Stimulated activated naive CD8-positive, alpha-beta T cell treated with anti-CD3 and anti-CD28 coated beads, Interleukin-15, amount 100 ng/mL, for 72 hours (primary cell): ENCODE measurements at places on chromosomes 5 and 9.

DNA sequence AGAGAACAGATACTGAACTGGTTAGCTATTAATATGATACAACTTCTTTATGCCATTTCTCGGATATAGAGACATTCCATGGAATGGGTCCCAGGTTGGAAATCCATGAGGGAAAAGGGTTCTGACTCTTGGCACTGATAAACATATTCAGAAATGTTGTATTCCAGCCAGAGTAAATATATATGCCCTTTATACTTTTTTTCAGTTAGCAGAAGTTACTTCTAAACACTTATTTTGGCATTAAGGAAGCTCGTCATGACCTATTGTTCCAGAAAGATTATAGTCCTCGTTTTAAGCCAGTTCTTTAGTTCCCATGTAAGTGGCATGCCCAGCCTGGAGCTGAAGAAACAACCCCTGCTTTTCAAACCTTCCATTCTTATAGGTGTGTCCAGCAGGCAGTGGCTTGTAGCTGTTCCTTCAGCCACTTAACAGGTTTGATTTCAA, 181.6 kb downstream of the CD180 start:
- no peak for DNase-seq

DNA sequence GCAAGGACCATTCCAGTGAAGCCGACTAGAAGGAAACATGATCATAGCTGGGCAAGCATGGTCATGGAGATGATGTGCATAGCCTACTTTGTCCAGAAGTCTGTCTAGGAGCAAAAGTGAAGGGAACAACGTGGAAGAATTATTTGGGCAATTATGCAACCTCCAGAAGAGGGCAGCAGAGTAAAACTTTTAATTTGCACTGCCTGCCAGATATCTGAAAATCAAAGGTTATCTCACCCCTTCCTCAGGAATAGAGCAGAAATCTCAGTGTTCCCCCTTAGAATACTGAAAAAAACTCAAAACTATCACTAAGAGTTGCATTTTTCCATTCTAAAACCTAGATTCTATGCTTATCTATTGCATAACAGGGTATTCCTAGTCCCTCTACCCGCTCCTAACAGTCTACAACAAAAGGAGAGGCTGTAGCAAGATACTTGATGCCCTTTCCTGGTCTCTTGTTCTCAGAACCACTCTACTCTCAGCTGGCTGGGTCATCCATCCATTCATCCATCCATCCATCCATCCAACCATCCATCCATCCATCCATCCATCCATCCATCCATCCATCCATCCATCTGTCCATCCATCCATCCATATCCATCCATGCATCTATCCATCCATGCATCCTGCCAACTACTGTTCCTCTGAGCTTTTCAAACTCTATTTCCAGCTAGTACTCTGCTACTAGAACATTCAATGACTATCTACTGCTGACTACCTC, 8.4 kb upstream of the SETD9 start:
- DNase-seq = peak; percentile 17

- no peak for DNase-seq
These were observed 33.0 kb upstream of the MAP1B start for GRCh38 chr5:72074251-72074650.

- no peak for DNase-seq
These were observed 44.1 kb upstream of the VDAC1 start for GRCh38 chr5:134048864-134049263.

- no peak for DNase-seq
These were observed 24.1 kb downstream of the SARDH start for GRCh38 chr9:133713960-133714495.

DNA sequence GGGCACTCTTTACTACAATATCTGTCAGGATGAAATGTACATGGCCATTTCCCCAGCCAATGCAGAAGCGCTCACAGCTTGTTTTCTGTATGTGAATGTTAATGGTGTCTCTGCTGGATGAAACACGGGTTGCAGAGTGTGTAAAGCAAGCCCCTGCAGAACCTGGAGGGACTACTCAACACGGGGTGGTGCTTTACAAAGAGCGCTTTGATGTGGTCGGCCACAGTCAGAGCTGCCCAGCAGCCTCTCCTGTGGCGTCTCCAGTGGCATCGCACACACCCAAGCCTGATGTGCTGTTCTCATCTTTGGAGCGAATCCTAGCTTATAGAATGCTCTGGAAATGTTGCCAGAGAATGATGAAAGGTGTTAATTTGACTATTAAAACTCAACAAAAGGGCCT, 162.7 kb upstream of the NFIL3 start:
- no peak for DNase-seq

DNA sequence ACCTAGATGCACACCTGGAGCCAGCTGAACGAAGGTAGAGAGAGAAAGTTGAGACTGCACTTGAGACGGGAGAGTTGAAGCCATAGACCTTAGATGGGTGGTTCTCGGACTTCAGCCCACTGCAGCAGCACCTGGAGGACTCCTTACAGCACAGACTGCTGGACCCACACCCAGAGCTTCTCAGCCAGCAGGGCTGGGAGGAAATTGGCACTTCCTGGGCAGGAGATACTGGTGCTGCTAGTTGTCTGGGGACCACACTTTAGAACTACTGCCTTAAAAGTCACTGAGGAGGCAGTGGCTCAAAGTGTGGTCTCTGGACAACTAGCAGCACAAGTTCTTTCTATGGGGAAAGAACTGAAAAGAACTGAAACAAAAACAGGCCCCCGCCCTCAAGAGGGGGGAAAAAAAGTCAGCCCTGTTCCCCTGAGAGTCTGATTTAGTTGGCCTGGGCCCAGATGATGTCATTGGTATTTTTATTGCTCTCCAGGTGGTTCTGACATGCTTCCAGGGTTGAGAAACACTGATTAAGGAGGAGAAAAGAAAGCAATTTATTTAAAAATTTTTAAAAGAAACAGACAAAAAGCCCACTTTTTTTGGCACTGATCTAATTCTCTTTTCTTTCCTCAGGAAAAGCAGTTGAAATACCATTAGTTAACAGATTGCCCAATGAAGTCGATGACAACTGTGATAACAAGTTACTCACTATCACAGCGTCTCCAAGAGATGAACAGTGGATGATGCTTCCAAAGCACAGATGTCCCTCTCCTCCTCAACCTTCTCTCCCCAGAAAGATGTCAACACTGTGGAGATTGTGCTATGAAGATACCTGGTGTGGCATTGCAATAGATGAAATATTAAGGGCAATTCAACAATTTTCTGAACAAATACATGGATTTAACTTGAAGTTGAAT, 73.6 kb upstream of the ADAMTS16 start:
- no peak for DNase-seq

DNA sequence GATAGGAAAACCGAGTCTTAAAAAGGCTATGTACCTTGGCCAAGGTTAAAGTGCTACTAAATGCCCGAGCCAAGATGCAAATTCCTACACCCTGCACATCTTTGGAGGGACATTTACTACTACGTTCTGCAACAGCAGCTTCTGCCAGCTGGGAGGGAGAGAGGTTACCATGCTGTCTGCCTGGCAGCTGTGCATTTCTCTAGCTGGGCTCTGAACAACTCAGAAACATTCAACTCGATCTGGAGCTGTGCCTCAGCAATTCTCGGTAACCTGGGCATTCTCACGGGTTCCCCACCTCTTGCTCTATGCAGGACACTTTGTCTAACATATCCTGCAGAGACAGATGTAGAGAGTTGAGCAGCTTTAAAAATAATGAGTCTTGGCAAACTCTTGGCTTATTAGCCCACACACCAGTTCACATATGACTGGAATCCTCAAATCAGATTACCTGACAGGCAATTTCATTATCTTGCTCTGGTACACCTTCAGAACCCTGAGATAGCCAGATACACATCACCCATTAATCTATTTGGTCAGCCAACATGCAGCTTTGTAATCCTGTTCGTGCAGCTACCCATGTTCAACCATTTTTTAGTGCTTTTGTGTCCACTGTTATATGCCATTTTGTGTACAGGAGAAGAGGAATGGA, 115.8 kb downstream of the EFNA5 start:
- no peak for DNase-seq

DNA sequence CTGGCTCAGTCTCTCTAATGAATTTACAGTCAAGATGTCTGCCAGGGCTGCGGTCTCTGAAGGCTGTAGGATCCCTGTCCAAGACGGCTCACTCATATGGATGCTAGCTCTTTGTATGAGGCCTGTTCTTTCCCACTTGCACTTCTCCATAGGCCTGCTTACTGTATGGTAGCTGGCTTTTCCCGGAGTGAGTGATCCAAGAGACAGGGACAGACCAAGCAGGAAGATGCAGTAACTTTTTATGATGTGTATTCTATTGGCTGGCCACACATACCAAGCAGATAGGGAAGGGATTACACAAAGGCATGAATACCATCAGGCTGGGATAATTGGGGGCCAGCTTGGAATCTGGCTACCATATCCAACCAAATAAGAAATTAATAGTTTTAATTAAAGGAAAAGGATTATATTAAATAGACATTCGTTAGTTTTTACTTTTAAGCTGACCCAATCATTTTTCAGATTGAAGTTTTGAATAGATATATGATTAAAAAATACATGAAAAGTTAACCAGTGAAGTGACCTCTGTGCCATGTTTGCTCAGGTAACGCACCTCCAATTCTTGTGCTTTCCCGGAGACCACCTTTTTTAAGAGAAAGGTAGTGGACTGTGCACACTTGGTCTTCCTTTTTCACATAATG, 20.6 kb downstream of the NSD1 start:
- no peak for DNase-seq

GRCh38 chr5:35163710-35164033, 66.6 kb downstream of the PRLR start:
- DNase-seq = no peak

GRCh38 chr5:54523534-54523933, 6.0 kb downstream of the SNX18 start:
- no peak for DNase-seq

DNA sequence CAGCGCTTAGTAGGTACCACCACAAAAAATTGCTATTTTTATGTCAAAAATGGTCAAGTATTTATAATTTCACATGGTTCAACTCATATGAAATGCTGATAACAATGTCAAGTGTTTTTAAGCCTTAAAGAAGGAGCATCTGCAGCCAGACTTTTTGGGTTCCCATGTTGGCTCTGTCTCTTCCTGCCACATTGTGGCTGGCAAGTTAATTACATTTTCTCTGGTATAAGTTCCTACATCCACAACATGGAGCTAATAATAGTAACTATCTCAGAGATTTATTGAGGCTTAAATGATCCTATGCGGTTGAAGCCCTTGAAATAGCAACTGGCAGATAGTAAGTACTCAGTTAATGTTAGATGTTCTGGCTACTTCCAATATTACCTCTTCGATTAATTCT, 5.4 kb downstream of the ATP10B start:
- DNase-seq = no peak

DNA sequence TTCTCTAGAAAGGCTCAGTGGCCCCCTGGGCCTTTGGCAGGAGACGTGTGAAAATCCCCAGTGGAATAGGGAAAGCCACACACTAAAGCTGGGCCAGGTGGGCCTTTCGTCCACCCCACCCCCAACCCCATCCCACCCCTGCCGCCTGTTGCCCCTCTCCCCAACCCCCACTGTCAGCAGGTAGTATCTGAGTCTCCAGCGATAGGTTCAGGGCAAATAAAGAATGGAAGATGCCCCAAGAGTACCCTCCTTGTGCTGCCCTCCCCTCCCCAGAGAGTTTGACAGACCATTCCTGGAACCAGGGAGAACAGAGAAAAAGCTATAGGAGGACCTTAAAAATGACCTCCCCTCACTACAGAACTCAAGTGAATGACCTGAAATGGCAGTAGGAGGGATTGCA, 36.7 kb upstream of the UBE2D2 start:
- DNase-seq = no peak

- no peak for DNase-seq
These were observed 194.3 kb upstream of the PIK3R1 start for GRCh38 chr5:68021227-68021626.

DNA sequence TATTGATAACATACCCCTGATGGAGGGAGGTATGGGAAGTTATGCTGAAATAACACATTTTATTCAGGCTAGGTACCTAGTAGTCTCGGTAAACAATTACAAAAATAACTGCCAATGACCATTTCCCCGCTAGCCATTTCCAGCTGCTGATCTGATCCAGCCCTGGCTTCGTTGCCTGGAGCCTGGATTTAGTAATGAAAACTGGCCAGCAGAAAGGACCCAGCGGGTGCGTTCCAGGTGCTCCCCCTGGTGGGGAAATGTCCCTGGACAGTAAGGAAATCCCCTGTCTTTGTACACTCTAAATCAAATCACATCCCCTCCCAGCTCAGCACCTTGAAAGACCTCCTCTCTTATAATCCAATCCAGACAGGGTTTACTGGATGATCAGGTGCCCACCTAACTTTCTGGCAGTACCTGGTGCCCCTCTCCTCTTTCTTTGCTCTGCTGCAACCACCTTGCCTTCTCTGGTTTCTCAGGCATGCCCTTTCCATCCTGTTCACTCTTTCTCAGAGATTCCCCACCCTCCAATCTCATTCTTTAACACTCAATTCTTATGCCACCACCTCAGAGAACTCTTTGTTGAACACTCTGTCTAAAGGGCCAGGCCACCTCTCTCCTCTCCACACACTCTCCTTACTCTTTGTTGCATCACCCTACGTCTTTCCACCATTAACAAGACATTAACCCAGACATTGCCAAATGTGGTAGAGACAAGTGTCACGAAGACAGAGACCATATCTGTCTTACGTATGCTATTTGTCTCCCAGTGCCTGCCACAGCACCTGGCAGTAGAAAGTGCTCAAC, 50.1 kb upstream of the SMAD5 start:
- DNase-seq = peak; percentile 46

GRCh38 chr5:101338226-101338625, 435.1 kb upstream of the ST8SIA4 start:
- DNase-seq = no peak

DNA sequence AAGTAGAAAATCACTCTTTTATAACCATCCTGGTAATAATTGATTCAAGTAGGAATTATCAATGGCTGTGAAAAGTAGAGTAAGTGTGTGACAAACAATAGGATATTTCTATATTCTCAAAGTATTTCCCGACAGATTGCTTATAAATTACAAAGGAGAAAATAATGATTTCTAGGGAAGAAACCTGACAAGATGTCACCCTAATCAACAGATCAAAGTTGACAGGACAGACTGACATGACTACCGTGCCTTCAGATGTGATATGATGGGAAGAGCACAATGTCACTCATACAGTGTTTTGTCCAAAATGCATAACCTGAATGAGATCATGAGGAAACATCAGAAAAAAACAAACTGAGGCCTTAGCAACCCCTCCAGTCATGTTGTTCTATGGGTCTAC, 53.9 kb upstream of the TRIO start:
- no peak for DNase-seq

DNA sequence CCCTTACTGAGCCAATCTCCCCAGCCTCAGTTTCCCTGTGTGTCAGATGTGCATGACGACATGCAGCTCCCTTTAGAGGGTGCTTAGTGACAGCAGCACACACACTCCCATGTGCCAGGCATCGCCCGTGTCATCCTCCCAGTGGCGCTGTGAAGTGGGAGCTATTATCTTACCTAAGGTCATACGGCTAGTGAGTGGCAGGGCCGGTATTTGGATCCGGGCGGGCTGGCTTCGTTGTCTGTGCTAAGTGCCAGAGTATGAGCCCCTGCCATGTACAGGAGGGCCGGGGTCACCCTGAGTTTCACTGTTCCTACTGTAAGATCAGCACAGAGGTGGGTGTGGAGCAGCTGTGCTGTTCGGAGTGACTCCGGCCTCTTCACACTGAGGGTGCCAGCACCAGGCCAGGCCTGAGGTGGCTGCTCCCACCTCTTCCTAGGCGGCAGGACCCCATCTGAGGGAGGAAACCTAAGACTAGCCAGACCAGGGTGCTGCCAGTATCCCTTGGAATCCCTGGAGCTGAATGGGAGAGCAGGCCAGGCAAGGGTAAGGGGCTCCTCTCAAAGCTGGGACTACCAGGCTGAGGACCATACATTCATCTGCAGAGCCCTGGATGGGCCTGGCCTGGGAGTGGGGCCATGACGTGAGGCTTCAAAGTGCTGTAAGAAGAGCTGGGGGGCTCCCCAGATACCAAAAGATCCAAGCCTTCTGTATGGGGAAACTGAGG, 22.5 kb downstream of the AQP7 start:
- DNase-seq = no peak
